Suppressor macrophage (primary cell): ENCODE measurements at places on chromosomes 7 and 10.

DNA sequence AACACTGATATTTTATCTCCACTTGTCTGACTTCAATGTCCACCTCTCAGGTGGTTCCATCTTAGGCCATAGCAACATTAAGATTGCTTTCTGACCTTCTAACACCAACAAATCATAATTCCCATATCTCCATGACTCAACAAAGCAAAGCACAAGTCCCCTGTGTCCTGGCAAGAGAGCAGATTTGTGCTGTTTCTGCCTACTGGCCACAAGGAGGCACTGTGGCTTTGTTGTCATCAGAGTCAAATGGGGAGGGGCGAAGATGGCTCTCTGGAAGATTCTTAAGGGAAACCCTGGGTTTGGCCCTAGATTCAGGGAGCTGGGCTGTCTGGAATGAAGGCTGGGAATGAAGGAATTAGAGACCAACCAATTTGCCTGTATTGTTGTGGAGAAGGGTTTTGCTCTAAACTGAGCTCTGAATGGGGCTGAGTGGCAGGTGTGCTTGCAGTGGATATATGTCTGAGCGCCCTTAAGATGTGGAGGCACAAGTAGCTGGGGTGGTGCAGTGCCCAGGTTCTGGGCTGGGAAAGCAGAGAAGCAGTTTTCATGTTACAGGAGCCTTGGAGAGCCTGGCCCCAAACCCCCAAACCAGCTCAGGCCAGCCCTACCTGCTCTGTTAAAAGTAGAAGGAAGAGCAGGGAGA lies 154.8 kb upstream of the PRSS58 start:
- peak; percentile 60 for DNase-seq

DNA sequence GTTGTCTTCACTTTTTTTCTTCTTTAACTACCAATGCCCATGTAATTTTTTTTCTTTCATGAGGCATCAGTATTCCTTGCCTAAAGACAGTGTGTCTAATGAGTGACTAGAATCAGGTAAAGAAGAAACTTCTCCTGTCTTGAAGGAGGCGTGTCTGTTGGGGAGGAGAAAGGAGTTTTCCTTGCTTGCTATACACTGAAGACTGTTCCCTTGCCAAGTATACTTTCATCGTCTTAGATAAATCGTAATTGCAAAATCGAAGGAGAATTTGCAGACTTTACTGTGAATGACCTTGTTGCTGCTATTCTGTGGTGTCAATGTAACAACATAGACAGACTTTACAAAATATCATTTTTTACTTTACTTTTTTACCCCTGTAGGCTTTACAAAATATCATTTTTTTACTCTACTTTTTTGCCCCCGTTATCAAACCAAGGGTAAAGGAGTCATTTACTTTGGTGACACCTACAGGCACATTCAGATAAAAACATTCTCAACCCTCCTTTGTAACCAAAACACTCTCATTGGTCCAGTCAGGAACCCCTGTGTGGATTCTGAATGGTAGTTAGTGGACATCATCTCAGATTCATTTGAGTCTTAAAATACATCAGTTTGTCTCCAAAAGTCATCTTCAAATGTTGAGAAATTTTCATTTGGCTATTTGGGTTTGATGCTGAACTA lies 232.4 kb downstream of the AHR start:
- DNase-seq = no peak

- peak; percentile 92 for DNase-seq
These were observed 78.3 kb upstream of the NRP1 start for GRCh38 chr10:33412653-33413361.

DNA sequence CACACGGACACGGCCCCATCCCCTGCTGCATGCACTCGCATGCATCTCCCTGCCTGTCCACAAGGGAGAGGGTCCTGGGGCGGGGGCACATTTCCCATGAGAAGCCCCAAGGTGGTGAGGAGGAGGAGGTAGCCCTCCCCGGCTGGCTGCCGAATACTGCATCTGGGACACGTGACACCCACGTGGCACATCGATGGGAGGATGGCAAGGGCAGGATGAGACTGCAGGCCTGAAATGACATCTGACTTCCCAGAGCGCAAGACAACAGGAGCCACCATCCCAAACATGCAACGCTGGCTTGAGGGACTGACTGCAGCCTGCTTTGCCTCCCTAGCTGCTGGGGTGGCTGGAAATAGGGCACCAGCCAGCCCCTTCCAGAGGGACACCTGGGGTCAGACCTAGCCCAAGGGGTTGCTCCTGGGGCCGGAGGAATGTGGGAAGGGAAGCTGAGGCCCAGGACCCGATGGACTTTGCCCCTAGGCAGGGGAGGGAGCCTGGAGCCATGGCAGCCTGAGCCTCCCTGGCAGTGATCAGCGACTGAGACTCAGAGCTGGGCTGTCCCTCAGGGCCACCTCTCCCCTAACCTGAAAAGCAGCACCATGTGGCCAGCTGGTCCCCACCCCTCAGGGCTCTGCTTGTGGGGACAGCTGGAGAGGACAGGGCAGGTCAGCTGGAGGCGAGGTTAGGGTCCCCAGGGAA lies 16.1 kb downstream of the BUD23 start:
- DNase-seq = no peak

DNA sequence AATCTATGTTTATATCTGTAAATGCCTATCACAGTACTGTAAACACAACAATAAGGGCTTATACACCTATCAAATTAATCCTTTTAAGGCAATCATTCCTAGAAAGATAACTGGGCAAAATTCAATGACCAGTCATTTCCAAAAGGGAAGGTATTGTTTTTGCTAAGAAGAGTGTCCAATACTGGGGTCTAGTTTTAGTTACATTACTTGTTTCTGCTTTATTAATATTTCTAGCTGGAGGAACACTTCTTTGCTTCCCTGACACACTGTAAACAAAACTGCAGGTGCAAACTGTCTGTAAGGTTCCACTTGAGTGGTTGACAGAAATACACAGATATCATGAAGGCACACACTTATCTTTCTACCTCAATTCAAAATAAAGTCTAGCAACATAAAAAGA lies 84.2 kb upstream of the FAM133B start:
- DNase-seq = no peak
